ENCODE measurements at places on chromosomes 5 and 9.

DNA sequence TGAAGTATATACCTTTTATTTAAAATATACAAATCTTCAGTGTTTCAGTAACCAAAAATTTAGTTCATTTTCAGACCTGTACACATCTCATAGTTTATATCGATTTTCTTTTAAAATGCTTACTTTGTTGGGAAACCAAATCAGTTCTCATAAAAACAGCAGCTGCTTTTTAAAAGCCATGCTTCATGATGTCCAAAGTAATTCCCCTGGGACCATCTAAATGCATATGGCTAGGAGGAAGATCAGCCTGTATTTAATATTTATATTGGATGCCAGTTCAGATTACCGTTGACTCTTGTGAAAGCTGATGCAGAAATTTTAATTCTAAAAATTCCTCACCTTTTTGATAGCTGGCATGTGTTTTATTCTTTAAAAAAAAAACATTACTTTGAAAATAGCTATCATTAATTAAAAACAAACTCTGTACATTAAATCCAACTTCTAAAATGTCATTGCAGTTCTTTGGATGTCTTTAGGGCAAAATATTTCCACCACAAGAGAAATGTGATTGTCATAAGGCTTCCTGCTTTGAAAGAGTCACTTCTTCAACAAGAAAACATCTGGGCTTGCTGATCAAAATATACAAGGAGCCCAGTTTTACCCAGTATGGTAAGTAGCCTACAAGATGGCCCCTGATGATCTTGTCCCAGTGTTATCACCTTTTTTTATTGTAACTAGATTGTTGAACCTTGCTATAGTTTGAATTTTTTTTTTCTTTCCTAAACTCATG, 1242.9 kb upstream of the CDH6 start:
- no peak for DNase-seq

DNA sequence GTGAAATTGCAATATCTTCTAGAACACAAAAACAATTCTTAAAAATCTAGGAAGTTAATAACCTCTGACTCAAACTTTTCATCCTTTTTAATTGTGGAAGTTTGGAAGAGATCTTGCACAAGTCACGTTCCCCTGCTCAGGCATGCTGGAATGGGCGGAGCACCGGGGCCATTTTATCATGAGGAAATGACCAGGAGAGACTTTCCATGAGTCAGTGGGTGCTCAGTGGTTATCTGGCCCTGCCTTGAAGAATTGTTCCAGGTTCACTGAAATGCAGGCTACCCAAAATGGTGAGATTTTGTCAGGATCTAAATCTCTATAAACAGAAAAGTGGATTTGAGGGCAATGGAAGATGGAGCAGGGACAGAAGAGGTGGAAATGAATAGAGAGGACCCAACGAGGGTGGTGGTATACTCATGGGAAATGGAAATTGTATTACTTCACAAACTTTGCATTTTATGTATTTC, 61.2 kb downstream of the FYB1 start:
- no peak for DNase-seq

- DNase-seq: no peak
Measured at GRCh38 chr5:13572163-13572562, 372.3 kb downstream of the DNAH5 start.

GRCh38 chr5:121025671-121026070, 561.6 kb downstream of the PRR16 start:
- no peak for DNase-seq

GRCh38 chr5:69160651-69161050, 6.3 kb upstream of the CCNB1 start:
- DNase-seq: no peak

All from BJ (cell line).